Astrocyte (in vitro differentiated cells and primary cell): ENCODE measurements at places on chromosomes 4 and X.

GRCh38 chrX:68897118-68897945 is 68.5 kb downstream of the EFNB1 start:
- no peak for DNase-seq

- DNase-seq = no peak
These were observed 840.7 kb downstream of the DMD start for GRCh38 chrX:32370456-32371205.

DNA sequence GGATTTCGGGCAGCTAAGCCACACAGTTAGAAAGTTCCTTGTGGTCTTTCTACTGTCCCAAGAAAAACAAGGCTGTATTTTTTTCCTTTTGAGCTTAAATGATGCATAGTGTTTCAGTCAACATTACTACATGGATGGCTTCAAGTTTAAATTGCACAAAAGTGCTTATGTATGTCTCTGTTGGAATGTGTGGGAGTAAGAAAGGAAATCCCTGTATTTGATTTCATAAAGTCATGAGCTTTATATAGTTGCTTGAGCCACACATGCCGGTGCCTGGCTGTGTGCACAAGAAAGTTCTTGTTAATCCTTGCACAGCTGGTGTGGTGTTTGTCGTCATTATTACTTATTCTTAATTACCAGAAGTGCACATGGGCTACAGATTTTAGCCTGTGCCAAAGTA is 262.2 kb downstream of the ARHGAP10 start:
- DNase-seq = peak; percentile 17

GRCh38 chrX:110087485-110088356 is 84.8 kb downstream of the TMEM164 start:
- DNase-seq = peak; percentile 94

- no peak for DNase-seq
These were observed 22.8 kb downstream of the NELFA start for GRCh38 chr4:1985780-1986577.

DNA sequence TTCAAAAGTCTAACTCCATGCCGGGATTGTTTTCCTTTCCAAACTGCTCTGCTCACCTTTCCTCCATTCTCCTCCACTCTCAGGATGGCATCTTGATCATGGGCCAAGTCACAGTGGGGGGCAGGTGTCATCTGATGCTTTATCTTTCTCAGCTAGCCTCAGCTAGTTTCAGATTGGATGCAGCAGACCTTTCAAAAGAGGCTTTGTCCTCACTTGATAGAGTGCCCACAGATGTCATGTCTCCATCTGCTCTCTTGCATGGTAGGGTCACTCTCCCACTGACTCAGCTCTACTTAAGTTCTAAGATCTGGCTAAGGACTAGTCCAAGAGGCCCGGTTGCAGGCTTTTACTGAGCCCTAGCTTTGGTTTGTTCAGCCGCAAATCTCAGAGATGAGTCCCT is 341.8 kb upstream of the GALNT7 start:
- peak; percentile 14 for DNase-seq

GRCh38 chrX:49915361-49916222 is 6.8 kb upstream of the CLCN5 start:
- DNase-seq = peak; percentile 21

GRCh38 chr4:110735686-110736085 is 112.8 kb upstream of the PITX2 start:
- no peak for DNase-seq

- DNase-seq = no peak
These were observed 11.1 kb upstream of the IL1RAPL1 start for GRCh38 chrX:28576117-28576516.

DNA sequence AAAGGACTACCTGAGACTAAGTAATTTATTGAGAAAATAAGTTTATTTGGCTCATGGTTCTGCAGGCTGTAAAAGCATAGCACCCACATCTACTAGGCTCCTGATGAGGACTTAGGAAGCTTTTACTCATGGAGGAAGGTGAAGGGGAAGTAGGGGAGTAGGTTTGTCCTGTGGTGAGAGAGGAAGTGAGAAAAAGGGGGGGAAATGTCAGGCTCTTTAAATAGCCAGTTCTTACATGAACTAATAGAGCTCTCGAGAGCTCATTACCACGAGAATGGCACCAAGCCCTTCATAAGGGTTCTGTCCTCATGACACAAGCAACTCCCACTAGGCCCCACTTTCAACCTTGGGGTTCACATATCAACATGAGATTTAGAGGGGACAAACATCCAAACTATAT is 125.5 kb upstream of the NRK start:
- DNase-seq = no peak

DNA sequence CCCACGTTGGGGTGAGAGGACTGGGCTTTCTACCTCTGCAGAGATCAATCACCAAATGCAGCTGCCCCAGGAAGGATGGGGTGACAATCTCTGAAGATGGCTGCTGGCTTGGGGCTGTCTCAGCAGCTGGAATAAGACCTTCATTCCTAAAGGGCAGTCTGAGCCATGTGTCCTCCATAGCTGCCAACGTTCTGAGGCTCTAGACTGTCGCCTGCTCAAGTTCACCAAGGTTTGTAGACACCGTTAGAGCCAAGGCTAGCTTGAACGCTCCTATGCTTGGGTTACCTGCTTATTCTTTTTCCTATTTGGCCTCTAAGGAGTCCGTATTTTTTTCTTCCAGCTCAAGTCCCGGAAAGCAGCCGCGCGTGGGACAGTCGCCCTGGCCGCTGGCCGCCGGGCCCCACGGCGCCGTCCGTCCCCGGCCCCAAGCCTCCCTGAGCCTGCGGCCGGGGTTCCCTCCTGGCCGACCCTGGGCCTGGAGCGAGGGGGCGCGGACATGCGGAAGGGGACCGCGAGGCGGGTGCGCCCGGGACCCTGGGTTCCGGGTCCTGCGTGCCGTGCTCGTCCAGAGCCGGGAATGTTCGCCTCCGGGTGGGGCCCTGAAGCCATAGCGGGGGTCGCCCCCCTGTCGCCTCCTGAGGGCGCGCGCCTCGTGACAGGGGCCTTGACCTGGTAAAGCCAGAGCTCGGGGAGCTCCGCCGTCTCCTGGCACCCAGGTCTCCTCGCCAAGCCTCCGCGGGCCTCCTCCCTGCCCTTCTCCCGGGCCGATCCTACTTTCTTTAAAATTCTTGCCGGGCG is 23.3 kb downstream of the MRFAP1 start:
- no peak for DNase-seq

- no peak for DNase-seq
These were observed 54.2 kb upstream of the GRID2 start for GRCh38 chr4:92249541-92249940.

GRCh38 chrX:72294497-72294896 is 11.2 kb downstream of the CITED1 start:
- no peak for DNase-seq
